ENCODE measurements at places on chromosomes 3 and 15.
A peak's percentile ranks its signal among the peaks of the same experiment; 100 is the strongest.

DNA sequence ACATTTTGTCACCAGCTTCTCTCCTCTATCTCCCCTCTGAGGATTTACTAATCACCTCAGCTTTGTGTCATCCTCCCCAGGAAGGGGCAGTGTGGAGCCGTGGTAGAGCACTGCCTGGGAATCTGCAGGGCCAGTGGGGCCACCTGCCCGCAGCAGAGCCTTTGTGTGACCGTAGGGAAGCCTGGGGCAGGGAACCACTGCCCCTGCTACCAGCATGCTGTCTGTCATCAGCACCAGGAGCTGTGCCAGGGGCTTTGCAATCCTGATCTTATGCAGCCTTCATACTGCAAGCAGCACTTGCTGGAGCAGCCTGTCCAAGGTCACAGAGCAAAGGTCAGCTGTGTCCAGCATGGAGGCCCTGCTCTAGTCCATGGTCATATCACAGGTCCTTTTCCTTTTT, 170.2 kb upstream of the IL12A start:
- H3K4me3 ChIP-seq, result no peak overlapping the region
- H3K27ac ChIP-seq, result no peak overlapping the region
- no peaks in the 10 kb centered on the region for H3K36me3 ChIP-seq
- H3K27me3 ChIP-seq, result peaks cover 10% of the 10 kb centered on the region
- no peaks in the 10 kb centered on the region for H3K4me1 ChIP-seq

DNA sequence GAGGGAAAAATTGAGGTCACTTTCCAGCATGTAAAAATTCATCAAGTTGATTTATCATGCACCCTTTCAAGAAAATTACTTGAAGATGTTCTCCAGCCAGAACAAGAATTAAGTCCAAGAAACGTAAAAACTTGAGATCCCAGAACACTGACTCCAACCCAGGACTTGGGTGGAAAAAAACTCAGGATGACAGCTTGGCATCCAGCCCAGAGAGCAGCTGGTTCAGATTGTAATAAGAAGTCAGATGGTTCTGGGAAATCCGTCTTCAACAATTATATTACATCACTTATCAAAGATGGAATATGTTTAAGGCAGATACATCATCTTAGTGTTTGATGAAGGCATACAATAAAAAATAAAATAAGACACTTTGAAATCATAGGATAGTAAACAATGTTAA, 23.0 kb upstream of the DNAJC13 start:
- DNase-seq, result no peak

- H3K36me3 ChIP-seq, result peaks cover 63% of the 10 kb centered on the region
- H3K4me1 ChIP-seq, result peaks cover 68% of the 10 kb centered on the region
- H3K4me3 ChIP-seq, result peak overlapping the region; percentile 98
- H3K27me3 ChIP-seq, result peaks cover 17% of the 10 kb centered on the region
Observed at GRCh38 chr15:25859838-25860645, 3.1 kb downstream of the ATP10A start.

- peaks cover 9% of the 10 kb centered on the region for H3K27me3 ChIP-seq
- no peaks in the 10 kb centered on the region for H3K4me1 ChIP-seq
- H3K4me3 ChIP-seq, result no peak overlapping the region
- no peak for DNase-seq
Observed at GRCh38 chr3:19907523-19907922, 26.5 kb downstream of the EFHB start.

DNA sequence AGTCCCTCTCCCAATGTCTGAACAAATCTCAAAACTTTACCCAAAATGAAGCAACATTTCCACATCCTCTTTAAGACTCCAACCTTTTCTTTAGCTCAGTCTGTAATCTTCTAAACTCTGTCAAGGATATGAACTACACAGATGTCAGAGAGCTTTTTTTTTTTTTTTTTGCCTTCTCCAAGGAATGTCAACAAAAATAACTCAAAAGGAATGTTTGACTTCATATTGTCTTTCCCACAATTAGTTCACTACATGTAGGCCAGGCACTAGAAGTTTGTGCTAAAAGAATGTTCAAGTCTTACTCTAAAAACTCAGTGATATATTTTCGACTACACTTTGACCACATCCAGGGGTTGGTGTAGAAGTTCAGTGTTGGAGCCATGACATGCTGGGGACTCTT, 37.1 kb downstream of the ADAMTS9 start:
- no peak for DNase-seq
- H3K4me3 ChIP-seq, result no peak overlapping the region
- no peak overlapping the region for H3K27ac ChIP-seq
- H3K27me3 ChIP-seq, result no peaks in the 10 kb centered on the region
- H3K36me3 ChIP-seq, result no peaks in the 10 kb centered on the region

DNA sequence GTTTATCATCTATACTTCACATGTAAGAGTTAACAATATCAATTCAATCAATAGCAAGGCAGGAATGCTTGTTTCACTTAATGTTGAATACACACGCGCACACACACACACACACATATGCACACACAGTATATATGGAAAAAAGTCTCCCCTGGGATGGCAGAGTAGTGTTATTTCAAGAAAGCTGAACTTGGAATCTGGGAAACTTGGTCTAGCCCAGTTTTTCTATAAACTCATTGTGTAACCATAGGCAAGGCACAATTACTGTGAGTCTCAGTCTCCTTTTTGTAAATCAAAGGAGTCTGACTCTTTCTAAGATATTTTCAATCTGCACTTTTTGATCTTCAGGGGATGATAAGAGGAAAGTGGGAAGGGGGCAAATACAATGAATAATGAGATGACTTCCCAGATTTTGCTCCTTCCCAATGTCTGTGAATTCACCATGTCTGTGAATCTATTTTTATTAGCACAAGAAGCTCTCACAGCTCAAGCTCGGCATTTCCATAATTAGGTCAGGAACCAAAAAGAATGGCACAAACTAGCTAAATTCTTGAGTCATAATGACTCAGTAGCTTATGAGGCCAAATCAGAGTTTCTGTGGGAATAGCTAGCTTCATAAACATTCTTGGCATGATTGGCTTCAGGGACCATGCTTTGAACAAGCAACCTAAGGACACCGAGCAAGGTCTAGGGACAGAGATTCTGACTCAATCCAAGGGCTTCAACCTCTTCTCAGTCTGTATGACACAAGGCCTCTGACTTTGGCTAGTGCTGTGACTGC, 227.4 kb upstream of the DCBLD2 start:
- no peaks in the 10 kb centered on the region for H3K36me3 ChIP-seq
- no peaks in the 10 kb centered on the region for H3K27me3 ChIP-seq
- DNase-seq, result no peak

DNA sequence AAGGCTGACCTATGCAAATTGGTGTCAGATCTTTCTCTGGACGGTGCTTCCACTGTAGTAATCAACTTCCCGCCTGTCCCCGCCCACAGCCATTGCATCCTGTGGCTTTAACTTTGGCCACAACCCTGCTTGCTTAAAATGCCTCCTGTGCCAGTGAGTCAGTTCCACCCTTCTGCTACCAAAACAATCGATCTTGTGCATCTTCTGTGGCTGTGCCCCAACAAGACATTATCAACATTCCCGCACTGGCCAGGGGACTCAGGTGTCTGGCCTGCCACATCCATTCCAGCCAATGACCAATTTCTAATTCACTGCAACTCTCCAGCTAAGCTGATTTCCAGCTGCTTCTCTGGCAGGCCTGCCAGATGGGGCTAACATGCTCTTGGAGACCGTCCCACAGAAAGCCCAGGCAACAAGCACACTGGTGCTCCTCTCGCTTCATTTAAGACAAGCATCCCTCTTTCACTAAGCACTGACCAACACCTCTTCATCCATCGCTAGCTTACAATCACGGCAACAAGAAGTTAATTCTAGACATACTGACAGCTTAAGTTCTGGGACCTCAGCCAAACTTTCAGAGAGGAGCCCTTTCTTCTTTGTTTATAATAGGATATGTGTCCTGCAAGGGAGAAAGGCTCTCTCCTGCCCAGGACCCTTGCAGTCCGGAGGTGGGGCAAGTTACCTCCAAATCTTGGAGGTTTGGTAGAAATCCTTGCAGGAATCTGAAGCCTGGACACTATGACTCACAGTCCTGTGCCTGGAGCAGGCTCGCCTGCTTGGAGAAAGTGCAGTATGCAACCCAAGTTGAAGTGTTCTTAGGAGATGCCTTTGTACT, 6.7 kb downstream of the CA12 start:
- no peak for DNase-seq
- H3K4me3 ChIP-seq, result no peak overlapping the region
- peaks cover 10% of the 10 kb centered on the region for H3K4me1 ChIP-seq
- no peaks in the 10 kb centered on the region for H3K36me3 ChIP-seq

DNA sequence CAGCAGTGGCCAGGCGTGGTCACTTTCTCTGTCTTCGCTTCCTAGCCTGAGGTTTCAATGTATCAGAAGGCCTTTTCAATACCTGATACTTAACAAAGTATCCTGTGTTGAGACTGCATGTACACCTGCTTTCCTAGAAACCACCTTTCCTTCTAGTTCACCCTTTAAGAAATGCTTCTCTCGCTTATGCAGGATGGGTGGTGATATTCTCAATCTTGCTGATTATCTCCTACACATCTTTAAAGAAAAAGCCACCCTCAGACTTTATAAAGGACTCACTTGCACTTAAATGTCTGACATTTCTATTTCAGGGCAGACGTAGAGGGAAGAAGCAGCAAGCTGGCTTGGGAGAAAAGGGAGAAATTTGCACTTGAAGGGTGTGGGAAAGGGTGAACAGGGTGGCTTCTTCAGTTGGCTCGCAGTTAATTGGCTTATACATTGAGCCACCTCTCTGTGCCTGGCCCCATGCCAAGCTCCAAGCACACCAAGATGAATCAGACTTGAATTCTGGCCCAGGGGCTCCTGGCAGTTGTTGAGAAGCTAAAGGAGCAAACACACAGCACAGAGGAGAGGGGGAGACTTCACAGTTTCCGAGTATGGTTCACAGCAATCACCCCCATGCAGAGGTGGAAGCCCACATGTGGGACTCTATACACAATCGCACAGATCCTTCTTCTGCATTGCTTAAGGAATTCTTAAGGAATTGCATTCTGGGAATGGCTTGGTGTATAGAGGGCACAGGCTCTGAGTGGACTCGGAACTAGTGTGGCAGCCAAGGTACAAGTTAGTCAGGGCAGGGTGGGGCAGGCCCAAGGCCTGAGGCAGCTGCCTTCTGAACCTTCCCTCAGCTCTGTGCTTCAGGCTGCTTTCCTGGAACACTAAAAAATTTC, 1.3 kb downstream of the ARL6IP5 start:
- H3K4me1 ChIP-seq, result peaks cover 68% of the 10 kb centered on the region
- no peaks in the 10 kb centered on the region for H3K27me3 ChIP-seq
- H3K4me3 ChIP-seq, result peak overlapping the region; percentile 99
- DNase-seq, result peak; percentile 64

- peaks cover 13% of the 10 kb centered on the region for H3K4me1 ChIP-seq
- H3K4me3 ChIP-seq, result no peak overlapping the region
- peaks cover 25% of the 10 kb centered on the region for H3K27me3 ChIP-seq
- DNase-seq, result no peak
Observed at GRCh38 chr3:186251948-186252619, 110.0 kb downstream of the DGKG start.

- no peaks in the 10 kb centered on the region for H3K27me3 ChIP-seq
- H3K27ac ChIP-seq, result no peak overlapping the region
- no peak for DNase-seq
Observed at GRCh38 chr15:46961795-46962194, 755.5 kb upstream of the SEMA6D start.

GRCh38 chr15:96972201-96972600, 641.7 kb downstream of the NR2F2 start:
- no peak overlapping the region for H3K27ac ChIP-seq
- H3K4me3 ChIP-seq, result no peak overlapping the region
- DNase-seq, result no peak

DNA sequence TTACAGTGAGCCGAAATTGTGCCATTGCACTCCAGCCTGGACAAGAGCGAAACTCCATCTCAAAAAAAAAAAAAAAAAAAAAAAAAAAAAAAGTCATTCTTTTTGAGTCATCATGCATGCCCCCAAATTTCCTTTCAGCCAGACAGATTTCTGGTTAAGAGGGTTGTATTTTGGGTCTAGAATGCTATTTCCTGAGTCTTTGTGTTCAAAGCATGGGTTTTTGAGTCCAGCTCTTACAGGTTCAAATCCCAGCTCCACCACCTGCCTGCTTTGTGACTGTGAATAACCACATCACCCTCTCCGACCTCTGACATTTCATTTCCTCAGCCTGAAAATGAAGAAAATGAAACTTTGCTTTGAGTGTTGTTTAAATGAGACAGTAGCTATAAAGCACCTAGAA, 9.3 kb upstream of the C15orf61 start:
- H3K27ac ChIP-seq, result no peak overlapping the region
- H3K27me3 ChIP-seq, result no peaks in the 10 kb centered on the region
- H3K4me3 ChIP-seq, result no peak overlapping the region

DNA sequence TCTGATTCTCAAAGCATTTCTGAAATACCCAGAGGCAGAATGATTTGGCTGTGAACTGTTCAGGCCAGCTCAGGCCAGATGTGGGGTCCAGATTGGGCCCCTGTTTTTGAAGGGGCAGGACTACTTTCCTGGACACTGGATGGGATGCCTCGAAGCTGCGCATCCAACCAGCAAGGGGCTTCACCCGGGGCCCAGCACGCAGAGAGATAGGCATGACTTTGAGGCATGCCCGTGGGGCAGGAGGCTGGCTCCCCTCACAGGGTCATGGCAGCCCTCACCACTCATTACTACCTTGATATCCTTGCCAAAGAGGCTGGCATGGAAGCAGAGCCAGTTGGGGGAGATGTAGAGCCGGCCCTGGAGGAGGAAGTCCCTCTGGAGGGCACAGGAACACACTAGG, 30.1 kb downstream of the GRAMD2A start:
- H3K4me1 ChIP-seq, result peaks cover 14% of the 10 kb centered on the region
- H3K27ac ChIP-seq, result no peak overlapping the region
- no peak for DNase-seq

DNA sequence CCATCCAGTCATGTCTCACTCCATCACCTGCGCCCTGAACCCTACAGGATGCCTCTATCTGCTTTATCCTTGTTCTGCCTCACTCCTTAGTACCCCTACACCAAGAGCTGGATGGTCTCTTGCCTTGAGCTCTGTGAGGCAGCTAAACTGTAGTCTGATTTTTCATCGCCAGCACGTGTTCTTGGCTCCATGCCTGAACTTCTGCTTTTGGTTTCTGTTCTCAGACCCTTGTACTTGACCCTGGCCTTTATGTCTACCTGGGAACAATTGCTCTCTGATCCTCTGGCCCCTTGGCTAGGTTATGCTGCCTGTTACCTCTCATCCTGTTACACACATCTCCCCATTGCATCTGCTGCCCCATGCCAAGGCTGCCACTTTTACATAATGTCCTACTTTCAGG, 318.0 kb upstream of the LMCD1 start:
- no peaks in the 10 kb centered on the region for H3K36me3 ChIP-seq
- H3K27me3 ChIP-seq, result no peaks in the 10 kb centered on the region
- H3K4me1 ChIP-seq, result no peaks in the 10 kb centered on the region
- no peak overlapping the region for H3K4me3 ChIP-seq

DNA sequence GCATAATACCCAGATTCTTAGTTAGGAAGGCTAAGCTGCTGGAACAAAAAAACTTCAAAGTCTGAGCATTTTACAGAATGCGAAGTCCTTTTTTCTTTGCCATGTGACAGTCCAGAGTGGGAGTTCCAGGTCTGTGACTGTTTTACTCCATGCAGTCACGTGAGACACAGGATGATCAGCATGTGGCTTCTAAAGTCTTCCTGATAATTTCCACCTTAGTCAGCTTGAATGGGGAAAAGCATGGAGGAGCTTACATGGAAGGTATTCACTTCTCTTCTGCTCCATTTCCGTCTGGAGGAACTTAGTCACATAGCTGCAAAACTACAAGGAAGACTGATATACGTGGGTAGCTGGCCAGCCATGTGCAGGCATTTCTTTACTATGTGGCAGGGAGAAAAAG, 1.7 kb downstream of the SNTN start:
- H3K27me3 ChIP-seq, result no peaks in the 10 kb centered on the region
- H3K4me3 ChIP-seq, result no peak overlapping the region
- H3K4me1 ChIP-seq, result no peaks in the 10 kb centered on the region
- DNase-seq, result no peak
- no peak overlapping the region for H3K27ac ChIP-seq
- H3K36me3 ChIP-seq, result no peaks in the 10 kb centered on the region

Data from activated naive CD4-positive, alpha-beta T cell treated with anti-CD3 and anti-CD28 coated beads, Interleukin-2, amount 10 ng/mL, durations not matched to agents 7 days and 5 days (primary cell).